ENCODE measurements at places on chromosomes 5 and 9.

DNA sequence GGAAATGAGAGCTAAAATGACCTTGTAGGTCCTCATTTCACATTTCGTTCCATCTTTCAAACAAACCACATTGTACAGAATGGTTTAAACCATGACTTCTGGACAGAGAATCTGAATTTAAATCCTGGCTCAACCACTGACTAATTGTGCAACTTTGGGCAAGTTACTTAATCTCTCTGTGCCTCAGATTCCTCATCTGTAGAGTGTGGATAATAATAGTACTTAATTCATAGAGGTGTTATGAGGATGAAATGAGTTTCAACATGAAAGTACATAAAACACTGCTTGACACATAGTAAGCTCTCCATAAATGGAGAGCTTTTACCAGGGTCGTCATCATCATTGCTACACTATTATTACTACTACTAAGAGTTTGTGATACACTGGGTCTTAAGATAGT is 46.3 kb upstream of the FOXE1 start:
- no peak for DNase-seq

- DNase-seq, result no peak
Observed at GRCh38 chr9:97786341-97786740, 66.7 kb upstream of the FOXE1 start.

- DNase-seq, result no peak
Observed at GRCh38 chr9:113153599-113153998, 2.8 kb downstream of the SLC31A2 start.

- no peak for DNase-seq
Observed at GRCh38 chr9:108639696-108640095, 216.1 kb downstream of the ACTL7B start.

DNA sequence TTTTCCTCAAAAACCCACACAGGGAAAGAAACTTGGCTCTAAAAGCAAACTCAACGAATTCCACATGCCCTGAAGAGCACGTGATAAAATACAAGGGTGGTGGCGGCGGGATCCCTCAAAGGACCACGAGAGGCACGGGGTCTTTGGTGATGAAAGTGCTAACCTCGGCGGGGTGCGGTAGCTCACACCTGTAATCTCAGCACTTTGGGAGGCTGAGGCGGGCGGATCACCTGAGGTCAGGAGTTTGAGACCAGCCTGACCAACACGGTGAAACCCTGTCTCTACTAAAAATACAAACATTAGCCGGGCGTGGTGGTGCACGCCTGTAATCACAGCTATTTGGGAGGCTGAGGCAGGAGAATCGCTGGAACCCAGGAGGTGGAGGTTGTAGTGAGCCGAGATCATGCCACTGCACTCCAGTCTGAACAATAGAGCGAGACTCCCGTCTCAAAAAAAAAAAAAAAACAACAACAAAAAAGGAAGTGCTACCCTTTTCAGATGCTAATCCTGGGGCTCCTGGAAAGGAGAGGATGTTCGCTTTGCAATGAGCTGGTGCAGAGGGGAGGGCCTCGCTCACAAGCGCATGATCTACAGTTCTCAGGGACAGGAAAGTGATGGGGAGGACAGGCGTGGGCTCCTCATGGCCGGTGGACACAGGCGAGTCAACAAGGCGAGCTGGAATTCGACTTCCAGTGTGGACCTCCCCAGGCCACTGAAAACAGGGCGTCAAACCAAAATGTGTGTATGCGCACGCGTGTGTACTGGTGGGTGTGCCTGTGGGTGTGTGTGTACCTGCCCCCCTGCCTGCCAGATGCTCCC is 54.1 kb downstream of the USP20 start:
- DNase-seq, result no peak

DNA sequence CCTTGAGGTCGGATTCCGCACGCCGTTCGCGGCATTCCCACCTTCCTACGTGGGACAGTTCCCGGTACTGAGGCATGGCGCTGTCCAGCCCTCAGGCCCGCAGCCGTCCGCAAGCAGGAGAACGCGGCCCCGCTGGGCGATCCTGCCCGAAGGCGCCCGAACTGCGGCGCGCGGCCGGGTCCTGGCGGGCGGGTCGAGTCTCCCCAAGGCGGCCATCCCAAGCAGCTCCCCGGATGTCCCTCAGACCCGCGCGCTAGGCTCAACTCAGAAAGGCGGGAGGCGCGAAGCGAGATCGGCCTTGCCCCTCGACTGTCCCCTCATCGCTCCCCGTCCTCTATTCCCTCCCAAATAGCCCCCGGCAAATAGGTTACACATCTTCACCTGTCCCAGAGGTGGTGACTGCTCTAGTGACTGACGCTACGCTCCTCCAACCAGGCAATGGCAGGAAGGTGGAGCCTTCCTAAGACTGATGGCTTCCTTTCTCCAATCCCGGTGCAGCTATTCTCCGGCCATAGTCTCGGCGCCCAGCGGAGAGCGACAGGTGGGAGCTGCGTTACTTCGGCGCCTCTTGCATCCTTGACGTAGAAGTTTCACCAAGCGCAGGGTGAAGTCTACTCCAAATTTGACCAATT is 787 bp upstream of the ANKHD1 start:
- DNase-seq, result peak; percentile 97
